ENCODE measurements at places on chromosomes 6 and 20.

GRCh38 chr6:72579865-72580264, 42.0 kb upstream of the KCNQ5 start:
- no peak for DNase-seq

- DNase-seq: no peak
Measured at GRCh38 chr20:41690702-41691101, 72.5 kb upstream of the CHD6 start.

DNA sequence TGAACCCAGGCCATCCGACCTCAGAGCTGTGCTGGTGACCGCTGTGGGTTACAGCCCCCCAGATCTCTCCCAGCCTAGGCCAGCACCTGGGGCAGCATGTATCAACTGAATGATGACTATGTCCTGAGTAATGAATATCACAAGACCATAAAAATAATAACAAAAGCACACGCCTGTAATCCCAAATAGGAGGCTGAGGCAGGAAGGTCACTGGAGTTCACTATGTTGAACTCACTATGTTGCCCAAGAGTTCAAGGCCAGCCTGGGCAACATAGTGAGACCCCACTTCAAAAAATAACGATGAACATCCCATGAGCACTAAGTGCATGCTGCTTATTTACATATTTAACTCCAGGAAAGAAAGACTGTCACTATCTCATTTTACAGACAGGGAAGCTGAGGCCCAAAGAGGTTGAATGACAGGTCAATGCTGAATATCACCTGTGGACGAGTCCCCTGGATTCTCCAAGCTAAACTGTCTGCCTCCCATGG, 92.3 kb downstream of the NFATC2 start:
- no peak for DNase-seq

DNA sequence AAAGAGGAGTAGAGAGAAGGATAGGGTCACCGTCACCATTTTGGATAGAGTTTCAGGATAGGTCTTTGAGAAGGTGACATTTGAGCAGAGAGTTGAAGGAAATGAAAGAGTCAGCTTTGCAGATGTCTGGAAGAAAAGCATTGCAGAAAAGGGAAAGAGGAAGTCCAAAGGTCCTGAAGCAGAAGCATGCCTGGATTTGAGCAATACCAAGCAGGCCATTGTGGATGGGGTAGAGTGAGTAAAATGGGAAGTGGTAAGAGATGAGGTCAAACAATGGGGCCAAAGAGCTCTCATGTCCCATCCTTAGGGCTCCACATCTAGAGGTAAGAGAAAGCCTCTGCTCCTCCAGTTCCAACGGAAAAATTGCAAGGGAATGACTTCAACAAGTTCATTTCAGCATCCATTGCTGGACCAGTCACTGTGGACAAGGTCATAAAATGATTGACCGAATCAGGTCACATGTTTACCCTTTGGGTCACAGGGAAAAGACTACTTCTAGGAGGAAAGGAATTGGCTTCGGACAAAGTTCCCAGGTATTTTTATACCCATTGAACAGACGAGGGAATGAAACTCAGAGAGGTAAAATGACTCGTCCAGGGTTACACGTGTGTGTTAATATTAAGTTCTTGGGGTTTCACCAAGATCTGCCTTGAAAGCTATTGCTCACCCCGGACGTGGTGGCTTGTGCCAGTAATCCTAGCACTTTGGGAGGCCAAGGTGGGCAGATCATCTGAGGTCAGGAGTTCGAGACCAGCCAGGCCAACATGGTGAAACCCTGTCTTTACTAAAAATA, 6.6 kb upstream of the SAMHD1 start:
- DNase-seq: no peak

- DNase-seq: no peak
Measured at GRCh38 chr20:63546956-63547724, 409 bp downstream of the SRMS start.

DNA sequence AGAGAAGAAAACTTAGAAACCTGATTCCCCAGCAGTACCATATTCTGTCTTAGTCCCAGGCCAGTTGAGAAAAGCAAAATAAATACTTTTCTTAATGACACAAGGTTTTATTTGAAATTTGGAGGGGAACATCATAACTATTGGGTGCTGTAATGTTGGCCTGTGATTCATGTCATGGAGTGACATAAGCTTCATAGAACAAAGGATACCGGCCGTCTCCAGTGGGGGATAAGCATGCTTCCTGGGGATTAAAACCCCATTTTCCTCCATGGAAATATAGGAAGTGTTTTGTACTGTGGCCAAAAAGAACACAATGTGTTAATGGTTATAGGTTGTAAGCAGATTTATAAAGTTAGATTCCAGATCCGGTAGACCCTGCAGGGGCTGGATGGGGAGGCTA, 18.0 kb downstream of the MTHFD1L start:
- no peak for DNase-seq

GRCh38 chr20:17841751-17842215, 126.8 kb downstream of the SNX5 start:
- DNase-seq: no peak
